ENCODE measurements at places on chromosomes 12 and 14.

DNA sequence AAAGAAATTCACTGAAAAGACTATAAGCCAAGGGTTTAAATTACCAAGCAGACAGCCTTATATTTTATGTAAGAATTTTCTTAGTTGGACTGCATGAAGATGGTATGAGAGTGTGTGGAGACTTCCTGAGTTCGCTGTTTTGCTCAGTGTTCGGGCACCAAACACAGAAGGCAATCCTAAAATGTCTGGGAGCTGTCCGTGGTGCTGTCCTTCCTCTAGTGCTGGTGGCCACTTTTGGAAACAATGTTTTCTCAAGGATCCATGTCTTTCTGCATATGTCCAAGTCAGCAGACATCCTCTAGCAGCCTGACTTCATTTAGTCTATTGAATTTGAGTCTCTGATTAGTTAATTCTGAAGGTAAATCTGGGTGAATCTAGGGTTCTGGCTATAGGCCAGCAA is 135.8 kb downstream of the SLC8A3 start:
- no peak for DNase-seq

GRCh38 chr12:101670007-101670671 is 27.3 kb upstream of the CHPT1 start:
- DNase-seq: peak; percentile 33

- peak; percentile 95 for DNase-seq
Observed at GRCh38 chr14:99575043-99576023, 28.7 kb downstream of the CCDC85C start.

DNA sequence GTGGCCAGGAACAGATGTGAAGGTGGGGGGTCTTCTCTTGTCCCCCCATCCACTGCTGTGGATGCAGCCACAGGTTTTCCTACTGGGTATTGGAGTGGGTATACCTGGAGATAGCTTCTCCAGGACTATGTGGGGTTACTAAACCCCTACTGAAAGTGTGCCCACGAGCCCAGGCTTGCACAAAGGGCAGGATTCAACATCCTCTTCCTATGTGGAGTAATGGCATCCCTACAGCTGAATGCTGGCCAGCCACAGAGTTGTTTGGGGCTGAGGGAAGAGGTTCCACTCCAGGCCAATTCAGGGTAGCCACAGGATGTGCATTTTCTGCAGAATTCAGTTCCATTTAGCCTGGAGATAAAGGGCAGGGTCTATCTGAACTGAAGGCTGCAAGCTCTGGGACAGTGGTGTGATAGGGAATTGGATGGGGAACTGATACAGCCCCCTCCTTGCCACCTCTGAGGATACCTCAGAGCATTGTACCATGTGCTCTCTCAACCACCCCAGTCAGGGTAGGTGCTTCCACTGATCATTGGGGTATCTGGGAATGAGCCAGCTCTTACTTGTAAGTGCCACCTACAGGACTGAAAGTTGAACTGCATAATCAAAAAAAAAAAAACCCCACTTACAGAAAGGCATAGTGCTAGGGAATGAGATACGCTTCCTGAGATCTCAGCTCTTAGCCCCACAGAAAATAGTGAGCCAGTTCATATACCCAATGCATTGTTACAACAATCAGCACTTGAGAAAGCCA is 187.1 kb downstream of the KITLG start:
- peak; percentile 44 for DNase-seq

DNA sequence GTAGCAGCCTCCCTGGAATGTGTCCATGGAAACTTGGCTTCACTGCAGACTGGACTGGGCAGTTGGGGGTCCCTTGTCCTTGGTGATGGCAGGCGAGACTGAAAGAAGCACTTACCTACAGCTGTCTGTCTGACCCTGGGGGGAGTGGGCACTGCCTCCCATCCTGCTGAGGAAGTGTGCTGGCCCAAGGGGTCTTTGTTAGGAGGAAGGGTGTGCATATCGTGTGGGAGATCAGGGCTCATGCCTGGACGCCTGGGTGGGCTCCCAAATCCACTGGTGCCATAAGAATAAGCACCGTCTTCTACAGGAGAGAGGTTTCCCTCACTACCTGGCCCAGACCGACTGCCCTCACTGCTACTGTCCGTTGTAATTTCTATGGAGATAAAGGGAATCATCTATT is 81.4 kb downstream of the PIWIL1 start:
- no peak for DNase-seq

GRCh38 chr14:104224506-104225277 is 86.3 kb downstream of the KIF26A start:
- no peak for DNase-seq
